GM18507 (cell line): ENCODE measurements at places on chromosomes 12 and 14.

DNA sequence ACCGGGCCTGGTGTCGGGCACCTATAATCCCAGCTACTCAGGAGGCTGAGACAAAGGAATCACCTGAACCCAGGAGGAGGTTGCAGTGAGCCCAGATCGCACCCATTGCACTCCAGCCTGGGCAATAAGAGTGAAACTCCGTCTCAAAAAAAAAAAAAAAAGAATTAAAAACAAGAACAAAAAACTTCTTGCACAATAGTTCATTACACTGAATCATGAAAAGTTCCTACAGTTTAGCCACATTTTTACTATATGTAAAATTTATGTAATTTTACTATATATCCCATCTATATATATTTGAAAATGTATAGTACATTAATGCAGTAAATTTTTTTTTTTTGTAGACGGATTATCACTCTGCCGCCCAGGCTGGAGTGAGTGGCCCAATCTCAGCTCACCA, 4.6 kb downstream of the ATP5F1B start:
- no peak for DNase-seq

GRCh38 chr12:89383235-89384049, 31.1 kb upstream of the DUSP6 start:
- no peak for DNase-seq

- no peak for DNase-seq
Observed at GRCh38 chr12:102326982-102327381, 129.3 kb upstream of the PMCH start.

DNA sequence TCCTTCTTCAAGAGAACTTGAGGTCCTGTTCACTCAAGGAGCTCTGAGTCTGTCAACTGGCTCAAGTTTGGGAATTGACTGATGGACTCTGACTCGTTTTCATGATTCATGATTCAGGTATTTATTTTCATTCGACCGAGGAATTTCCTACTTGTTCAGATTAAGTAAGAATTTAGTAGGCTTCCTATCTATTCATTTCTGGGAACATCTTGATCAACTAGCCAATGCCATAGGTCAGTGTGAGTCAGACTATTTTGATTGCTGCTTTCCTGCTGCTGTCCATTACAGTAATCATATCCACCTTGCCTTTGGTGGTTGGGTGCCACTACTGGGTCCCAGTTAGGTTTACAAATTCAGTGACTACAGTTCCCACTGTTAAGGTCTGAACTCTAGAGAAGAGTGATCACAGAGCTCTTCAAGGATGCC, 6.1 kb downstream of the FAM186A start:
- no peak for DNase-seq

DNA sequence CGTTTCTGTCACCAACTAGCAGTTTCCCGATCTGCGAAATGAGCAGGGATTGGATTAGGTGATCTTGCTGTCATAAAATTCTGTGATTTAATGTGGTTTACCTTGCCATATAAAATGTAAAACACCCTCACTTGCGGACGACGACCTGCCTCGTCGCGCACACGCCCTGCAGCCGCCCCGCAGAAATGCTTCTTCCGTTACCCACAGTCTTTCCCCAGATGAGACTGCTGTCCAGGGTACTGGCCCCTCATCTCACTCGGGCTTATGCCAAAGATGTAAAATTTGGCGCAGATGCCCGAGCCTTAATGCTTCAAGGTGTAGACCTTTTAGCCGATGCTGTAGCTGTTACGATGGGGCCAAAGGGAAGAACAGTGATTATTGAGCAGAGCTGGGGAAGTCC, 17.7 kb upstream of the FOXJ2 start:
- no peak for DNase-seq

DNA sequence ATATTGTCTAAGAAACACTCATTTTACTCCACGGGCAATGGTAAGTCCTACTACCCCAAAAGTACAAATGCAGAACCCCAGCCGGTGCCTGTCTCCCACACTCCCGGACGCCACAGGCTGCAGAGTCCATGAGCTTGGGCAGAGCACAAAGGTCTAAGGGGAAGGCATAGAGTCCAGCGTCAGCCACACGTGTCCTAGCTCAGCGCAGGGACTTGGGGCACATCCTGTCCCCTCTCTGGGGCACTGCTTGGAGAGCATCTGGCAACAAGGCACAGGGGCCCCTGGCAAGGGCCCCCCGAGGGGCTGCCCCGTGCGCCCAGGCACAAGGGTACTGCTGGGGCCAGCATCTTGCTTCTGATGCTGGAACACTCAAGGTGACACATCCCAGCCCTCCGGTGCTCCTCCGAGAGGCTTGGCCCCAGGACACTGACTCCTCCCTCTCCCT, 58.4 kb downstream of the BCL11B start:
- DNase-seq, result no peak

- no peak for DNase-seq
Observed at GRCh38 chr12:124509676-124510300, 57.6 kb downstream of the NCOR2 start.

GRCh38 chr12:42749239-42749638, 159.7 kb upstream of the PRICKLE1 start:
- DNase-seq, result no peak

DNA sequence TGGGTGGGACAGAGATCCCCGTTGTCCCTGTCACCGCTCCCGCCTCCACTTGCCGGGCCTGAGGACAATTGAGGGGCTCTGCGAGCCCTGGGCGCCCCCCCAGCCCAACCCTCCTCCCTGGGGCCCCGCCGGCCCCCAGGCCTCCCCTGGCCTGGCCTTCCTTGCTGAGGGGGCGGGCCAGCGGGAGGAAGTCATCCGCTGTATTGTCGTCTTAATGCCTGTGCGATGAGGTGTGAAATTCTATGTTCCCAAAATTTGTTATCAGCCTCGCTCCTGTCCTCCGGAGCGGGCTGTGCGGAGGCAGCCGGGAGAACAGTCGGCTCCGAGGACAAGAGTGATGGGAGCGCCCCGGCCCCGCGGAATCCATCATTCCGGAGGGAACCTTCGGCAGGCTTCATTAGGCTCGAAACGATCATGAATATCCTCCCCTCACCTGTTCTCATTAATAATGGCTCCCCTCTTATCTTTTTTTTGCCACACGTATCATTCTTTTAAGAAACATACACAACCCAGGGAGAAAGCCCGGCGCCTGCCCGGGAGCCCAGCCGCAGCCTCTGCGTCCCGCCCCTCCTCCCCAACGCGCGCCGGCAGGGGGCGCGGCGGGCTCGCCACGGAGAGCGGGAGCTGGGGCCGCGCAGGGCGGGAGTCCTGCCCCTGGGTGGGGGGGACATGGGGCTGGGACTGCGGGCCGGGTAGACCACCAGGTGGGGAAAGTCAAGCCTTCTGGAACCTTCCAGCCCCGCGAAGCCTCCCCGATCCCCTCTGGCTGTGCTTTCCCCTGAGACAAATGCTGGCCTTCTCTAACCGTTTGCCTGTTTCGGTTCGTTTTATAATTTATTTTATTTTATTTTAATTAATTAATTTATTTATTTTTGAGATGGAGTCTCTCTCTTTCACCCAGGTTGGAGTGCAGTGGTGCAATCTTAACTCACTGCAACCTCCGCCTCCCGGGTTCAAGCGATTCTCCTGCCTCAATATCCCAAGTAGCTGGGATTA, 17.1 kb upstream of the DLK1 start:
- no peak for DNase-seq

- DNase-seq, result no peak
Observed at GRCh38 chr12:544941-545635, 85.3 kb downstream of the B4GALNT3 start.

DNA sequence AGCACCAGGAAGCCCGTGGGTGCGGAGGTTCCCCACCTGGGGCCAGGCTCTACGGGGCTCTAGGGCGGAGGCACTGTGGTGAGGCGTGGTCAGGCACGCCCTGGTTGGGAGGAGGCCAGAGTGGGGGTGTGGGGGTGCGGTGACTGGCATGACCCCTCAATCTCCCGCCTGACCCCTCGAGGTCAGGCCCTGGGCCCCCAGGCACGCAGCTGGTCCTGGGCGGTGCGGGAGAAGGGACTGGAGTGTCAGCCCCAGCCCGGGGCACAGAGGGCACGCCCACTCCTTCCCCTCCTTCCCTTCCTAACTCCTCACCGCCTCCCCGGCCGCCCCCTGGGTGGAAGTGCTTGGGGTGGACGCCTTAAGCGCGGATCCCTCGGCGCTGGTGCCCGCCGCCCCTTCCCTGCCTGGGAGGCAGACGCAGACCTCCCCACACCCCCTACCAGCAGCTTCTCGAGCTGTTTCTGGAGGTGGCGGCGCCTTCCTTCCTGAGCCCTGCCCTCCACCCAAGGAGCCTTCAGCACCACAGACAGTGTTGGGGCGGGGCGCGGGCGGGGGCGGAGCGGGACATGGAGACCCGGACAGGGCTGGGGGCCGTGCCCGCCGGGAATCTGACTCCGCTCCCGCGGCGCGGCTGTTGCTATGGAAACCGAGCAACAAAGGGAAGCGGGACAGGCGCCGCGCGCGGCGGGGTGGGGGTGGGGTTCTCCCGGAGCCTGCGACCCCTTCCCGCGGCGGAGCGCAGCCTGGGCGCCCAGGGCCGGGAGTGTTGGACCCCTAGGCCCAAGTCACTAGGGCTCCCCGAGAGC, 741 bp upstream of the CRIP2 start:
- DNase-seq, result no peak

DNA sequence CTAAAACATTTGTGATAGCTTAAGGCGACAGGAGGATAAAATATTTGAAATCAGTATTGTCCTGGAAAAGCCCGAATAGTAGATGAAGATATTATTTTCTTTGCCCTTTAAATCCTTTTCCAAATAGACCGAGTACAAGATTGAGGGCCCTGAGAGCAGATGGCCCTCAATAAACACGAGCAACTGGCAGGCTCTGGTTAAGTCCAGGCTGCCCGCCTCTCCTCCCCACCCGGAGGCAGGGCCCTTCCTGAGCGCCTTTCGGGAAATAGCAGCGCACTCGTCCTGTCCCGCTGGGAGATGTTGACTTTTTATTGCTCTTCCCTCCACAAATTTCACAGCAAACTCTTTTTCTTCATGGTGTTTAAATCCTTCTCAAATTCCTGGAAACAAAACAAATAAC, 50.8 kb upstream of the MAX start:
- no peak for DNase-seq

GRCh38 chr12:127675936-127676335, 591.0 kb upstream of the TMEM132C start:
- DNase-seq, result no peak

GRCh38 chr12:118103601-118104382, at the start of gene VSIG10:
VSIG10 (minus strand) TSS chr12:118104011; CDS start chr12:118103671, 340 bp downstream.
- no peak for DNase-seq

- no peak for DNase-seq
Observed at GRCh38 chr14:72619881-72620280, 274.0 kb downstream of the DPF3 start.

GRCh38 chr14:22084393-22085281, 411.0 kb upstream of the OR4E1 start:
- no peak for DNase-seq

- DNase-seq, result no peak
Observed at GRCh38 chr12:90393089-90393488, 561.9 kb downstream of the CCER1 start.

DNA sequence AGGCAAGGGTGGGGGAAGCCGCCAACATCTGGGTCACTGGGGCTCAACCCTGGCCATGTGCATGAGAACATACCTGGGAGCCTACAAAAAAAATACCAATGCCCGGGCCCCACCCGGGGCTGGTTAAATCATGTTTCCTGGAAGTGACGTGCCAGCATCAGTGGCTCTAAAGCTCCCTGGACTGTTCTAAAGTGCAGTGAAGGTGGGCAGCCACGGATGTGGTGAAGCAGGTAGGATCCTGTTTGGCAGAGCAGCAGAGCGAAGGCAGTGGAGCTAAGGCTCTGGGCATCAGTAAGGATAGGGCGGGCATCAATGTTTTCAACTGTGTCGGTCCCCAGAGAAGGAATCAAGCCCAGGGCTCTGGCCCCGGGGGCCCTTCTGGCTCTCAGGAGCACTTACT, 525 bp upstream of the GPR68 start:
- no peak for DNase-seq

GRCh38 chr12:51915003-51915625, 7.8 kb downstream of the ACVRL1 start:
- no peak for DNase-seq

DNA sequence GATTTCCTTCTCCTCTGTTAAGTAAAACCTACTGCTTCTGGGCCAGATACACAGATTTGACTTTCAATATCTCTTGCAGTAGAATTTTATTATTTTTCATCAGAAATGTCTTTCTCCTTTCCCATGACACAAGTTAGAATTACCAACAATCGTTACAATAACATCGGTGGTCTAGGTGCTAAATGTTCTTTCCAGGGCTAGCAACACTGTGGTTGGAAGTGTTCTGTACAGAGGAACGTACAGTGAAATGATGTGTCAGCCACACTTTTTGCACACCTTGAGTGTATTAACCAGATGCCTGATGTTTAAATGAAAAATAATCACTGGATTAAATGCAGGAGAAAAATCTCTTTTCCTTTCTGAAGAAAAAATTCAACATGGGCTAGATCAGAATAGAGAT, 27.7 kb upstream of the KLRD1 start:
- DNase-seq, result no peak

- no peak for DNase-seq
Observed at GRCh38 chr12:130863298-130863697, 8.6 kb upstream of the RAN start.

GRCh38 chr14:50615552-50615951, 52.6 kb downstream of the SAV1 start:
- DNase-seq, result no peak

GRCh38 chr12:9699898-9700605, 30.5 kb downstream of the CLEC2D start:
- DNase-seq, result no peak
